T-helper 2 cell treated with Interferon-gamma antibody and Interleukin-4, amounts not matched to agents 5 μg/mL and 100 μg/mL, for 36 hours (primary cell): ENCODE measurements at places on chromosomes 5 and 9.
A peak's percentile ranks its signal among the peaks of the same experiment; 100 is the strongest.

GRCh38 chr5:115573133-115573532 is 28.6 kb upstream of the FEM1C start:
- no peak for DNase-seq

DNA sequence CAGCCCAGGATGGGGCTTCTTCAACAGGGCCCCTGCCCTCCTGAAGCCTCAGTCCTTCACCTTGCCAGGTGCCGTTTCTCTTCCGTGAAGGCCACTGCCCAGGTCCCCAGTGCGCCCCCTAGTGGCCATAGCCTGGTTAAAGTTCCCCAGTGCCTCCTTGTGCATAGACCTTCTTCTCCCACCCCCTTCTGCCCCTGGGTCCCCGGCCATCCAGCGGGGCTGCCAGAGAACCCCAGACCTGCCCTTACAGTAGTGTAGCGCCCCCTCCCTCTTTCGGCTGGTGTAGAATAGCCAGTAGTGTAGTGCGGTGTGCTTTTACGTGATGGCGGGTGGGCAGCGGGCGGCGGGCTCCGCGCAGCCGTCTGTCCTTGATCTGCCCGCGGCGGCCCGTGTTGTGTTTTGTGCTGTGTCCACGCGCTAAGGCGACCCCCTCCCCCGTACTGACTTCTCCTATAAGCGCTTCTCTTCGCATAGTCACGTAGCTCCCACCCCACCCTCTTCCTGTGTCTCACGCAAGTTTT is 23.6 kb downstream of the PCDHGC5 start:
- DNase-seq, result peak; percentile 77

DNA sequence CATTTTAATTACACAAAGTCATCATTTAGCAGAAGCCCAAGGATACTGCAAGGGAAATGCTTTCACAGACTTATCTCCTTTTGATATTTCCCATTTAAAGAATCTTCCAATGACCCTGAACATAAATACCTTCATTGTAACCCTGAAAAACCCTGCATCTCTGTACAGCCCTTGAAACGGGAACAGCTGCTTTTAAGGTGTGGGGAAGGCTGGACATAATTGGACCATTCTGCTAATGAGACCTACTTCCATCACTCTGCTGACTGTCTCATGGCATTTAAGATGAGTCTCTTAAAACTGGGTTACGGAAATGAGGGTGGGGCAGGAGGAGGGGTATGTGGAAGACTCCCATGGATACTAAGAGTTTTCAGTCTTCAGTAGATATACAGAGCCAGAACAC is 485.8 kb downstream of the BRINP1 start:
- DNase-seq, result no peak

DNA sequence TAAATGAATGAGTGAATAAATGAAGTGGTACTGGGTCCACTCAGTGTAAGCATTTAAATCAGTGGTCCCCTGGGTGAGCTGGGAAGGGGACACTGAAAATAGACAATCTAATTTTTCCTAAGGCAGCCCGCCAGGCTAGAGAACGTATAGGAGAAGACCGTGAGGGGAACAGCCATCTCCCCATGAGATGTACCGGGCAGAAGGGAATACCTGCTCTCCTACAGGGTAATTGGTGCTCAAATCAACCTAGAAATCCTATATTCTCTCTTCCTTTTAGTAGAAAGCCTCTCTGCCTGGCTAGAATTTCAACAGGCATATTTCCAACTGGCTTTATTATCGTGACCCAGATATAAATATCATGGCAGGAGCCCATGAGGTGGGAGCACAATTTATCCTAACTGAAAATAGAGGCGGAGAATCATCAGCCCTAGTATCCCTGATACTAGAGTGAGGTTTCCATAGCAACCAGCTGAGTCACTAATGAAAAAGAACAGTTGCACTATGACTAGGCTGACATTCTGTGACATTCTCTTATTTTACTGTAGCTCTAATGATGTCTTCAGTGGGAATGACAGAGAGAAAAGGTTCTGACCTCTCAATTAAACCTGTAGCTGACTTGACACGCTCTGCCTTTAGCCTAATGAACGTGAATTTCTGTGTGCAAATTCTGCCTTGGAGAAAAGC is 96.5 kb upstream of the CAST start:
- DNase-seq, result no peak

DNA sequence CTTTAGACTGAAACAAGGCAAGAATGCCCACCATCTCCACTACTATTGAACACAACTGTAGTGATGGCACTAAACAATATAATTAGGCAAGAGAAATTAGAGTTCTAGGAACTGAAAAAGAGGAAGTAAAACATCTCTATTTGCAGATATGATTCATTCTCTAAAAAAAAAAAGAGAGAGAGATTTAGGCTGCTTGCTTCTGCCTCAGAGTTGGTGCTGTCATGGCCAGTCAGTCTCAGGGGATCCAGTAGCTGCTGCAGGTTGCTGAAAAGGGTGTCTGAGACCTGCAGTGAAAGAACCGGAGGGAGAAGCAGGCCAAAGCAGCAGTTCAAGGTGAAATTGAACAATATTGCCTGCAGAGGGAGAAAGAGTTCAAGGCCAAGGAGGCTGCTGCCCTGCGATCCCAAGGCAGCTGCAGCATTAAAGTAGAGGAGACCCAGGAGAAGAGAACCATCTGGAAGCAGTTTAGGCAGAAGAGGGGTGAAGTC is 72.5 kb downstream of the AP3B1 start:
- no peak for DNase-seq

- DNase-seq, result no peak
Observed at GRCh38 chr9:133301253-133302230, 26.5 kb upstream of the ABO start.

DNA sequence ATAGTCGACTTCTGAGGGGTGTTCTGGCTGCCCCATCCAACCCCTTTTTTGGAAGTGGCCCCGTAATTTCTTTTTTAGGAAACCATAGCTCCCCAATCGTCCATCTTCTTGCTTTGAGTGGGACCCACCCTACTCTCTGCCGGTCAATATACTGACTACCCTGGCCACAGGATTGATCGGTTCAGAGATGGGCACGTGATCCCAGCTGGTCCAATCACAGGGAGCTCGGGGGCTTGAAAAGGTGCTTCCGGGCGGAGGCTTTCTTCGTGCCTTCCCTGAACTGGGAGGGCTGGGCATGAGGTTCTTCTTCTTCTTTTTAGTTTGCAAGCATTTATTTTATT is 78.7 kb upstream of the SH3PXD2B start:
- DNase-seq, result no peak

DNA sequence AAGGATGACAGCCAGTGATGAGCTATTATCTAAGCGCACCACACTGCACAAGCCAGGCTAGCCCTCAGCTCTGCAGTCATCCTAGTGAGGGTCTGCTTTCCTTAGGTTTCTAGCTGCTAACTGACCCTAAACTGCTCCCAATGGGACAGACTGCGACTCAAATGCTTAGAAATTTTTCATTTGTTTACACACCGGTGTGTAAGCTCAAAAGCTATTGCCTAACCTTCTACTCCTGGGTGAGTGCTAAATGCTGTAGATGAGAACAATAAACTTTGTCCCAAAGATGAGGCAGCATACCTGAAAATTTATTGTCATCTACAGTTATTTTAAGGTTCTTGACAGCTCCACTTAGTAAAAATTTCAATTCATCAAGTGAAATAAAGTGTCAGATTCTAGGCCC is 311.4 kb downstream of the TMEM167A start:
- DNase-seq, result no peak

- DNase-seq, result no peak
Observed at GRCh38 chr9:83906144-83906543, 15.1 kb downstream of the KIF27 start.

DNA sequence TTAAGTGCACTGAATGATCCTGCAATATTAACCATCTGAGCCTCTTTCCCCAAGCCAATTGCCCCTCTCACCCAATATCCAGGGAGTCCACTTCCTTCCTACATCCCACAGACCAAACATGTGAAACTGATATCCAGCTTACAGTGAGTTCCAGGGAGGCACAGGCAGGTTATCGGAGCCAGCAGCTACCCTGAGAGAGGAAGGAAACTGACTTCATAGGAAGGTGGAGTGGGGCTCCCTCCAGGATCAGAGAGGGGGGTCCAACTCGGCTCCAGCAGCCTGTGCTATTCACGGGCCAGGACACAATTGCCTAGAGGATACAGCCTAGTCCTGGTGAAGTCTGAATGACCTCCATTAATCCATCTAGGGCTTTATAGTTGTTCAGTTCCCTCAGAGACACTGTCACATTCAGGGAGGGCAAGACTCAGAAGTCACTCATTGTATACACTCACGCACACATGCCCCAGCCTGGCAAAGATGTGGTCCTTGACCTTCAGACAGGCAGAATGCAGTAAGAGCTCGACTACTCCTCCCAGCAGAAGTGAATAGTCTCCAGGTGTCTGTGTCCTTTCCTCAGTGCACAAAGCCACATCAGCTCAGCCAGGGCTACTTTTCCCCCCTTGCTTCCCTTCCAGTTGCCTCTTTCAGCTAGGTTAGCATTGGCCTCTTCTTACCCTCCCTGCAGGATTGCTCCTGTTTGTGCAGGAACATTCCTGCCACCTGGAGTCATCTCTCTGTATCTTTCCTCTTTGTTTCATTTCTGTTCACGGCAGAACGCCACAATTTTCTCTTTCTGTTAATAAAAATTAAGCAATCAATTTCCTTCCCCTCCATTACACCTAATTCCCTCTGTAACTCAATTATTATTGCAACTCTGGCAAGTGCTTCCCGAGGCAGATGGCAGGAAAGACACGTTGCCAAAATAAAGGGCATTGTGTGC is 501.7 kb downstream of the ARHGEF28 start:
- no peak for DNase-seq

- peak; percentile 48 for DNase-seq
Observed at GRCh38 chr5:131209506-131210150, 38.9 kb downstream of the LYRM7 start.

DNA sequence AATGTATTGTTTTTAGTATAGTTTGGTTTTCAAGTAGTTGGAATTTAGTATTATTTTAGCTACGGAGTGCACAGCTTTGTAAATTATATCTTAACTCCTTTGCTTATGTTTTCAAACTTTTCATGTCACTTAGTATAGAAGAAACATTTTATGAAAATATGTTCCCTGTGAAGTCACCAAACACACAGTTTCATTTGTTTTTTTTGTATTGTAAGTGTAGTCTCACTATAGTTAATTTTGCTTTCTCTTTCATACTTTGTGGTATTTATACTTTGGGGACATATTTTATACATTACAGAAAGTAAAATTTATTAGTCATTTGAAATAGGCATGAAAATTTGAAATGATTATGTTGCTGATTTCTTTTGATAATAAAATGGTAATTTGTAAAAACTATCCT is 5.0 kb downstream of the CHSY3 start:
- DNase-seq, result no peak

DNA sequence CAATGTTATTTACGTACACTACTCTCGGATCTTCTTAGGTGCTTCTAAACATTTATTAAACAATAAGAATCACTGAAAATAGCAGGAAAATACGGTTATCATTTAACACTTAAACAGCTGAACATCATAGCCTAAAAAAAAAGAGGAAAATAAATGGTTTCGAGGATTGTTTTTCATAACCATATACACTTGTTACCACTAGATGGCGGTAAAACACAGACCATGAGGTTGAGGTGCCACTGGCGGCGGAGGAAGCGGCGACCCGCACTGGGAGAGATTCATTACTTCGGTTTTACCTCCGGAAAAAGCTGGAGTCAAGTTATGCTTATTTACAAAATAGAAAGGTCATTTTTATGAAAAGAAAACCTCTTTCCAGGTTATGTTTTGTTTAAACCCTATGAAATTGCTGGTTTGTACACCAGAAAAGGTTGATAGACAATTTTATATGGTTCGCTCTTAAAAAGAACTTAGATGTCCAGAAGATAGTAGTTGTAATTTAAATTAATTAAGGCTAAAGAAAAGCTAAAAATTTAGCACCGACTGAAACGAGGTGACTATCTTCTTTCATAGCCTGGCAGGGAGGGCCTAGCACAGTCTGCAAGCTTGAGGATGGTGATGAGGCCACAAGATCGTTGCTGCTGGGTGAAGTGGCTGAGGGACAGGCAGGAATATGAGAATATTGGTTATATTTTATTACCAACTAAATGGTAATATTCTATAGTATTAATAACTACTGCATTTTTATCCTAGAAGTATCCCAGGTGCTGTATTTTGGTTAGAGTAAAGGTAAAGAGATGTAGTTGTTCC is 605.7 kb downstream of the RAB3C start:
- DNase-seq, result peak; percentile 44

DNA sequence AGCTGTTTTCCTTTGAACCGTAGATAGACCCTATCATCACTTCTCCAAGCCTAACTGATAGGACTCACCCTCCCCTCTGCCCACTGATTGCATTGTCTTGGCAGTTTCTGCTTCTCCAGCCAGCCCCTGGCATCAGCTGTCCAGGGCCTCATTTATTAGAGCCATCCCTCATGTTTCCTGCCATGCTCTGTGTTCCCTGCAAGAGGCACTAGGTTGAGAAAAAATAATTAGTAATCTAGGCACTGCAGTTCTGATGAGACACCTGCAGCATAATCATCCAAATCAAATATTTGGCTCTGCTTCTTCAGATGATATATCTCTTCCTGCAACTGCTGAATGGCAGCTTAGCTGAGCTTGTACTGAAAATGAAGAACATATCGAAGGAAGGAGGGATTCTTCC is 303.0 kb upstream of the TLE4 start:
- no peak for DNase-seq

DNA sequence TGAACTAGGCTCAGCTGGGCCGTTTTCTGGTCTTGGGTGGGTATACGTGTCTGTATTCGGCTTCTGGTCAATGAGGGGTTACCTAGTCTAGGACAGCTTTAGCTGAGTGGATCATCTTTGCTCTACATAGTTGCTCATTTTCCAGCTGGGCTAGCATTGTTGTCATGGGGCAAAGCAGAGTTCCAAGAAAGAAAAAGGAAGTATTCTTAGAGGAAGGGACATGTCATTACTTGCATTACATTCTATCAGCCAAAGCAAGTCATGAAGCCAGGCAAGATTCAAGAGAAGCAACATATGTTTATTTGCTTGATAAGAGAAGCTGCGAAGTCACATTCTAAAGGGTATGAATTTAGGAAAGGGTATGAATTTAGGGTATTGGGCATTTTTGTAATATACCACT is 396.5 kb downstream of the ZNF608 start:
- DNase-seq, result no peak

GRCh38 chr9:12069366-12069765 is 623.8 kb upstream of the TYRP1 start:
- DNase-seq, result no peak

DNA sequence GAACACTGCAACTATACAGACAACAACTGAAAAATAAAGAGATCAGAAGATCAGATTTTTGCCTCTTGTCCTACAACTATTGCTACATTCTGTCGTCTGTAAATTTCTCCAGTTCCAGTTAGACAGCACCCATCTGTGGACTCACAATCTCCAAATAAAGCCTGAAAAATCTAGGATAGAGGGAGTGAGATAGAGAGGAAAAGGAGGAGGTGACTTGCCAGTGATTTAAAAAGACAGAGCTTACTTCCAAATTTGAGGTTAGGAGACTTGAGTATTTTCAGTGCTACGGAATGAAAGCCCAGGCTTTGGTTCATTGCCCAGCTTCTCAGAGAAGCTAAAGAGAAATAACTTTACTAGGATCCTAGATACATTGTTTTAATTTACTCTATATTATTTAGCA is 63.6 kb downstream of the PTCD2 start:
- DNase-seq, result no peak

DNA sequence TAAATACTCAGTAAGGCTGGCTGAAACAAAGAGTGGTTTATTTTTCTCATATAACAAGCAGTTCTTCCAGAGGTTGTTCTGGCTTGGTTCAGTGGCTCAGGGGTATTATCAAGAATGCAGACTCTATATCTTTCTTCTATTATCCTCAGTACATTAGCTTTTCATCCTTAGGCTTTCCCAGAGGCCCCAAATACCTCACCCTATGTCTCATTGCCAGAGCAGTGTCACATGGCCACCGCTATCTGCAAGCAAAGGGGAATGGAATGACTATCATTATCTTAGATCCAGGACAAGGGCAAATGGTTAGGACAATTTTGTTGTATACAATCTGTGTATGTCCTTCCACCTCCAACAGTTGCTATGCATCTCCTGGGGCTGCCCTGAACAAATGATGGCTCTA is 69.0 kb upstream of the SNX2 start:
- DNase-seq, result no peak
